ENCODE measurements at places on chromosomes 2 and 18. TPM values are rescaled to one million over a fixed set of nuclear protein-coding genes. Genes with fewer than 3 reads are reported as not detected.

The SULT1C4 gene
- total RNA-seq = 2.4 TPM

The CRIM1 gene
- 179 TPM for total RNA-seq

The LBX2 gene
- 4.4 TPM for total RNA-seq

The UGT1A8 gene
- not detected for total RNA-seq

The MROH2A gene
- total RNA-seq = not detected

The MOGAT1 gene
- not detected for total RNA-seq

The ADGRF3 gene
- total RNA-seq = under 0.01 TPM

The DLGAP1 gene
- total RNA-seq = 18.3 TPM

The ASXL2 gene
- 13.2 TPM for total RNA-seq

The HSPD1 gene
- total RNA-seq = 110 TPM

The SLC16A14 gene
- total RNA-seq = 8.4 TPM

The CNGA3 gene
- total RNA-seq = not detected

The SH3BP4 gene
- 22.8 TPM for total RNA-seq

The DSG3 gene
- total RNA-seq = not detected

Data from tibial nerve (tissue), 4 donors.